ENCODE measurements at places on chromosomes 3 and 15. TPM values are rescaled to one million over a fixed set of nuclear protein-coding genes. Genes with fewer than 3 reads are reported as not detected.

Gene CLEC3B
- total RNA-seq, result 4.9 TPM

Gene KNL1
- total RNA-seq, result not detected

Gene NECTIN3
- total RNA-seq, result 9.1 TPM

Gene OIP5
- total RNA-seq, result not detected

Gene RARRES1
- 3.0 TPM for total RNA-seq

Gene TTLL3
- total RNA-seq, result 88.0 TPM

Gene EPB42
- not detected for total RNA-seq

Gene WNT5A
- 15.0 TPM for total RNA-seq

Gene UBAP1L
- total RNA-seq, result 3.4 TPM

Gene UBA5
- total RNA-seq, result 99.2 TPM

Gene LAMB2
- total RNA-seq, result 204 TPM

Gene ZMYND10
- 2.3 TPM for total RNA-seq

Gene TGM5
- total RNA-seq, result not detected

Gene TLR9
- total RNA-seq, result not detected

Gene IL12A
- total RNA-seq, result 0.26 TPM

Gene MAGI1
- total RNA-seq, result 44.2 TPM

Gene PEX5L
- total RNA-seq, result 4.2 TPM

Gene PRRT3
- total RNA-seq, result 4.3 TPM

Gene SGO1
- total RNA-seq, result not detected

Gene LRRIQ4
- total RNA-seq, result not detected

Gene PIF1
- not detected for total RNA-seq

Gene SCN11A
- total RNA-seq, result 0.26 TPM

Gene SCN5A
- 0.26 TPM for total RNA-seq

Gene STX19
- 0.66 TPM for total RNA-seq

Gene REC114
- not detected for total RNA-seq

Gene LCTL
- total RNA-seq, result not detected

Gene SLC25A38
- 28.8 TPM for total RNA-seq

Gene MYL3
- total RNA-seq, result not detected

Gene ACY1
- total RNA-seq, result 31.1 TPM

Gene PP2D1
- not detected for total RNA-seq

Gene SLC38A3
- total RNA-seq, result 4.6 TPM

Gene RNU5B-1
- total RNA-seq, result not detected

Gene HTR3E
- total RNA-seq, result not detected

Gene GRM2
- 0.99 TPM for total RNA-seq

Gene TNFAIP8L3
- 2.9 TPM for total RNA-seq

Gene LIPC
- total RNA-seq, result 1.6 TPM

Gene FBXW12
- 23.7 TPM for total RNA-seq

Gene TNNC1
- 10.4 TPM for total RNA-seq

All from body of pancreas (tissue), 4 donors.